ENCODE measurements at places on chromosomes 4 and X.
A peak's percentile ranks its signal among the peaks of the same experiment; 100 is the strongest.

GRCh38 chrX:8748855-8749254, 16.9 kb upstream of the ANOS1 start:
- DNase-seq = peak; percentile 17

- no peak for DNase-seq
Observed at GRCh38 chr4:148203056-148203898, 238.9 kb downstream of the NR3C2 start.

DNA sequence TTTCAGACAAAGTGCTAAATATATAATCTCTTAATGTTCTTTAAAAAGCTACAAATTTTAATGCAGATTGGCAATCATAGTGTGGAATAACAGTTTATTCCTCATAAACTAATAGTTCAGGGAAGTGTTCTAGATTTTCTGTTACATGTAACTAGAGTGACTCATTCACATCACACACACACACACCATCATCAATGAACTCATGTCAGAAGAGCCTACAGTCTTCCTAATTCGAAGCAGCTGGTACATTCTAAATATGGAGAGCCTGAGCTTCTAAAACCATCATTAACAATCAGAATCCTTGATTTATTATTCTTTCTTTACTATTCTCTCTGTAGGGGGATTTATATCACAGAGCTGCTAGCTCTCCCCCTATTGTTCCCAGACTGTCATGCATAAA, 49.6 kb downstream of the DKK2 start:
- DNase-seq = no peak

- DNase-seq = no peak
Observed at GRCh38 chrX:20270562-20270890, 3.8 kb upstream of the RPS6KA3 start.

- DNase-seq = no peak
Observed at GRCh38 chr4:176404621-176405020, 84.9 kb downstream of the SPCS3 start.

- DNase-seq = no peak
Observed at GRCh38 chr4:12439633-12440305, 1011.1 kb upstream of the HS3ST1 start.

GRCh38 chr4:151692443-151692782, 68.4 kb downstream of the GATB start:
- DNase-seq = no peak

DNA sequence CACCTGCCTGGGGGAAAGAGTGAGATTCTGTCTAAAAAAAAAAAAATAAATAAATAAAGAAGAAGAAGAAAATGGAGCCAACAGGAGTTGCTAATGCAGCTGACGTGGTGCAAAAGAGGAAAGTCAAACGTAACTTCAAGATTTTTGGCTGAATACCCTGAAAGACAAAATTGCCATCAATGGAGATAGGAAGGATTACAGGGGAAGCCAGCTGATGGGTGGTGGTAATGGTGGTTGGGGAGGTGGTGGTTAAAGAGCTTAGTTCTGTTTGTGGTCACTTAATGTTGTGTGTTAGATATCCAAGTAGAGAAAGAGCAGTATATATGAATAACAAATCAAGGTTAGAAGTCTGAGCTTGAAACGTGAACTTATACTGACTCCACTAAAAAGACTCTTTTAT, 225.4 kb downstream of the ARHGAP24 start:
- DNase-seq = no peak

DNA sequence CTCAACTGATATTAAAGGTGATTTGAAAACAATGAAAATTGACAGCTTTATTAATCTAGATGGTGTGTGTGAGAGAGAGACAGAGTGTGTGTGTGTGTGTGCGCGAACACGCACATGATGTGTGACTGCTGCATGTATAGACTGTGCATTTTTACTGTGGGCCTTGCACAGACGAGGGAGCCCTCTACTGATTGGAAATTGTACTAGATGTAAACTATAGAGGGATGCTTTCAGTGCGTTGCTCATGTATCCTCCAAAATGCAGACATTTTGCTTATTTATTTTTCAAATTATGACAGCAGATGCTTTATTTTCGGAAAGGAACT, 168.4 kb upstream of the GK2 start:
- DNase-seq = peak; percentile 37

DNA sequence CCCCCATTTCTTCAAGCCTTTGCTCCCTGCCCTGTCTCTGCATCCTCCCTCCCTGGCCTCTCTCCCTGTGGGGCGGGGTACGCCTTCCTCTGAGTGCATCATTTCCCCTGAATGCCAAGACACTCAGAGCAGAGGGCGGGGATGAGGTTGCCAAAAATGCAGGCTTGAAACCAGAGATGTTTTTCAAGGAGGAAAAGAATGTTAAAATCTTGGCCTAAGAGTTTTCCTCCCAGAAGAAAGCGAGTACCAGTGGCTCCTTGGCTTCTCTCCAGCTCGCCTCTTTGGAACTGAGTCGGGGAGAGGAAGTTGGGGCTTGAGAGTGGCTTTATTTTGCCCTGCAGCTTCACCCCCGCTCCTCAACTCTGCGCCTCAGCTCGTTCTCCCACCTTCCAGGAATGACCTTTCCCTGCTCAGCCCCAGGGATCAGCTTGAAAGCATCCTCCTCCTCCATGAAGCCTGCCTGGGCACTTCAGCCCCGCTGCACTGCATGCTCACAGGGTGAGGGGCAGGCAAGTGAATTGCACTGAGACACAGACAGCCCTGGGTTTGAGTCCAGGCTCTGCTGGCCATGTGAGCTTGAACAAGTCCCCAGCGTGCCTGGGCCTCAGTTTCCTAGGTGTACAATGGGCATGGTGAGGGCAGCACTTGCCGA, 57.5 kb upstream of the SORCS2 start:
- no peak for DNase-seq

GRCh38 chr4:158581161-158581560, 59.5 kb downstream of the RXFP1 start:
- DNase-seq = no peak

DNA sequence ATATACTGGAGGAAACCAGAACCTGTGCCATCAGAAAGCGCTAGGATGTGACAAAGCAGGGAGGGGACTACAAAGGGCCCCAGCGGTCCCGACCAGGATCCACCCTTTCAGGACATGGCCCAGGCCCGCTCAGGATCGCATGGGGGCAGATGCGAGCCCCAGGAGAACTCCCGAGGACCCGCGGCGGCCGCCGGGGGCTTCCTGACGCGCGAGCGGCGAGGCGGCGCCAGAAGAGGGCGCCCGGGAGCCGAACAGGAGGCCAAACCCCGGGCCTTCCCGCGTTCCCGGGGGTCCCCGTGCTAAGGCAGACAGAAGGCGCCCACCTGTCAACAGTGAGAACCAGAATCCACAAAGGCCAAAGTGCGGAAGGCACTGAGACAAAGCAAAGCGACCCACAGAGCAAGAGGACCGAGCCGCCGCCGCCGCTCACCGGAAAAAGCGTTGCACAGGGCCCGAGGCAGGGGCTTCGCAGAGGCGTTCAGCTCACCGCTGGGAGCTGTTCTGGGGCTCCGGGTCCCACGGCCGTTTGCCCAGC, 7.3 kb upstream of the OPN1LW start:
- peak; percentile 52 for DNase-seq

- DNase-seq = peak; percentile 17
Observed at GRCh38 chr4:16289897-16290554, 63.8 kb upstream of the TAPT1 start.

GRCh38 chr4:144614850-144615585, 30.9 kb upstream of the HHIP start:
- DNase-seq = no peak

DNA sequence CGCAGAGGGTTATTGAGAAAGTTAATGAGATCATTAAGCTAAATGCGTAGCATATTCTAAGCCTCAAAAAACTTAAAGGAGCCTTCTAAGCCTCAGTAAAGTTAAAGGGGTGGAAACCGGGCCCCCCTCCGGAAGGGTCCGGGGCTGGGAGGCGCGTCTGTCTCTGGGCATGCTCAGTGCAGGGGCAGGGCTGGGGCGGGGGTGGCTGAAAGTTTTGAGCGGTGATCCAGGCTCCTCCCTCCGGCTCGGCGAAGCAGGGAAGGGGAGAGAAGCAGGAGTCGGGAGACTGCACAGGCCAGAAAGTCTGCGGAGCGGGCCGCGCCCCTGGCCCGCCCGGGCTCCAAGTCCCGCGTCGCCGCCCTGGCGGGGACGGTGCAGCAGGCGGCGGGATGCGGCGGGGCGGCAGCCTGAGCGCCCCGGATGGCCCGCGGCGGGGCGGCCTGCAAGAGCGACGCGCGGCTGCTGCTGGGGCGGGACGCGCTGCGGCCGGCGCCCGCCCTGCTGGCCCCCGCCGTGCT, at the start of gene EVC:
Gene EVC (plus strand): TSS at position 241 of the 518 bp plus-strand sequence. CDS start 180 bp downstream, at position 421.
- DNase-seq = peak; percentile 51

GRCh38 chr4:72577211-72577610, 8.2 kb upstream of the ADAMTS3 start:
- no peak for DNase-seq

GRCh38 chr4:4948370-4948769, 70.9 kb downstream of the CYTL1 start:
- DNase-seq = no peak

GRCh38 chrX:66833426-66833825, 194.5 kb upstream of the EDA2R start:
- no peak for DNase-seq

DNA sequence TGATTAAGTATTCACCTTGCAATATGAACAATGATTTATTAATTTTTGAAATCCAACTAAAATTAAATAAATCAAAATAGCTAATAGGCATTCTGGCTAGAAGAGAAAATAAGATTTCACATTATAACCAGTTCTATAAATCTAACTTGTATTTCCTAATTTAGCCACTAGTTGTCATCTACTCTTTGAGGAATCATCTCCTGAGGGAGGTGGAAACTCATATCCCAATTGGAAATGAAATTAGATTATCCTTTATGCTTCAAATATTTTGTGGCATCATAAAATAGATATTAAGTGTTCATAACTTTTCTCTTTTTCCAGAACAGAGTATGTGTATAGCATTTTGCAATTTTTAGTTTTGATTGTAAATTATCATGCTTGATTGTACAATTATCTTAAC, 558.5 kb upstream of the DIAPH2 start:
- no peak for DNase-seq

DNA sequence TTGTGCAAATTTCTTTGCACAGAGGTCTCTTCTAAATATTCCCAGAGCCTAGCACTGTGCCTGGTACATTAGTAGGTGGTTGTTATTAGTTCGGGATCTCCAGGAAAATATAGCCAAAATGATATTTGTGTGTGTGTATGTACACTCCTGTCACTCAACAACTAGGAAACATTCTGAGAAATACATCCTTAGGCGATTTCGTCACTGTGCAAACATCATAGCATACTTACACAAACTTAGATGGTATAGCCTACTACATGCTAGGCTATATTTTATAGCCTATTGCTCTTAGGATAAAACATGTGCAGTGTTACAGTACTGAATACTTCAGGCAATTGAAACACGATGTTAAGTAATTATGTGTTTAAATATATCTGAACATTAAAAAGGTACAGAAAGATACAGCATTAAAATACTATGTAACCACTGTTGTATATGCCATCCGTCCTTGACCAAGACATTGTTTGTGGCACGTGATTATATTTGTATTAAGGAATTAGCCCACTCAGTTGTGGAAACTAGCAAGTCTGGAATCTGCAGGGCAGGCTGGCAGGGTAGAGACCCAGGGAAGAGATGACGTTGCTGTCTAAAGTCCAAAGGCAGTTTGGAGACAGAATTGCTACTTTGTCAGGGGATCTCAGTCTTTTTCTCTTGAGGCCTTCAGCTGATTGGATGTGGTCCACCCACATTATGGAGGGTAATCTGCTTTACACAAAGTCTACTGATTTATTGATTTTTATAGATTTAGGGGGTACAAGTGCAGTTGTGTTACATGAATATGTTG, 106.9 kb downstream of the COL4A6 start:
- DNase-seq = no peak

DNA sequence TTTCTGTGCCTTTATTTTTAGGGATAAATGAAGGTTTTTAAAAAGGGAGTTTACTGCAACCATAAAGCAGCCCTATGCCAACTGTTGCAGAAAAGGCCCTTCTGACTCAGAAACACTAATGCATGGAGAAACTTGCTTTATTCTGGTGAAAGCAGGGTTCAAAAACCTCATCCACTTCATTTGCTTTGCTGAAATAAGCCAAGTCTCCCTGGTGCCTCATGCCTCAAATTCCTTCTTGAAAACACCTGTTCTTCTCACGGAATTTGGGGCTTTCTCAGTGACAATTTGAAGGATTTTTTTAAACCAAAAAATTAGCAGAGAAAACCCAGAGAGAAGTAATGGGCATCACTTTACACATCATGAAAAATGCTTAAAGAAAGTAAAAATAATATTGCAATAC, 349.0 kb downstream of the PCDH7 start:
- no peak for DNase-seq

- DNase-seq = no peak
Observed at GRCh38 chr4:80208610-80209339, 11.5 kb downstream of the PRDM8 start.

DNA sequence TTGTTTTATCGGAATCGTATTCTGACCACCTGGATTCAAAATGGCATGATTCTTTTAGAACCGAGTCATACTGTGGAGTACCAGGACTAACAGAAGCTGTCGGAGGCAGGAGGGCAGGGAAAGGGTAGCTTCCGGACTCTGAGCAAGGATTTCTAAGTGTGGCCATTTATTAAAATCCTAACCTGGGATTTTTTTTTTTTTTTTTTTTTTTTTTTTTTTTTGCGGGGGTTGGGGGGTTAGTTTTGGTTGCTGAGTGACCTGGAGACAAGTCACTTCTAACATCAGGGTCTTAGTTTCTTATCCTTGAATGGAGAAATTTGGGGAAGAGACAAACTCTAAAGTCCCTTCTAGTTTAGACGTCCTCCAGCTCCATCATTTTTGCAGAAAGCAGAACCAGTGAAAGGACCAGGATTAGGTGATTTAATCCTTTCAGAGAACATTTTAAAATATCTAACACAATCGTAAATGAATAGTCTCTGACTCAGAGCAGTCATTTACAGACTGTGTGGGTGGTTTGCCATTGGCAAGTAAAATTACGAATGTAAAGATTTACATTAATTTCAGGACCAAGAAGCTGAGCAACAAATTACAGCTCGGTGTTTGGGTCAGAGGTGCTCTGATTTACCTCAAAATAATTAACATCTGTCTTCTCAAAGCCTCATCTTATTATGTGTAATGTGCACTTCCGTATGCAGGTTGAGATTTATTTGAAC, 7.3 kb downstream of the SLC25A5 start:
- DNase-seq = no peak

DNA sequence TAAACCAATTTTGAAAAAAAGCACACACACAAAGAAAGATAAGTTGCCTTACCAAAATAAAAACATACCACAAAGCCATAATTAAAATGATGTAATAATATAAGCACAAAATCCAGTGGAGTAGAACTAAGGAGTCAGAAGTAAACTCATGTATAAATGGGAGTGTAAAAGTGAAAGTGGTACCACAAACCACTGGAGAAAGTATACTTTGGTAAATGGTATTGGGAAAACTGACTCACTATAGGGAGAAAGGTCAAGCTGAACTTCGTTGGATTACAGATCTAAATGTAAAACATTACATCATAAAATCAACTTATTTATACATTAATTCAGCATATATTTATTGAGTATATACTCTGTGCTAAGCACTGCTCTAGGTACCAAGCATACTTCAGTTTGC, 46.3 kb upstream of the HHIP start:
- DNase-seq = no peak
